ENCODE measurements at places on chromosomes 2 and 18.
A peak's percentile ranks its signal among the peaks of the same experiment; 100 is the strongest.

- peak; percentile 92 for DNase-seq
These were observed 421 bp upstream of the RNU4ATAC start for GRCh38 chr2:121530212-121530705.

GRCh38 chr18:77524909-77525308, 275.3 kb downstream of the GALR1 start:
- DNase-seq, result no peak

- DNase-seq, result no peak
These were observed 172.1 kb downstream of the VAPA start for GRCh38 chr18:10085876-10086275.

GRCh38 chr2:172109256-172109987, 6.7 kb upstream of the DLX2 start:
- DNase-seq, result no peak

DNA sequence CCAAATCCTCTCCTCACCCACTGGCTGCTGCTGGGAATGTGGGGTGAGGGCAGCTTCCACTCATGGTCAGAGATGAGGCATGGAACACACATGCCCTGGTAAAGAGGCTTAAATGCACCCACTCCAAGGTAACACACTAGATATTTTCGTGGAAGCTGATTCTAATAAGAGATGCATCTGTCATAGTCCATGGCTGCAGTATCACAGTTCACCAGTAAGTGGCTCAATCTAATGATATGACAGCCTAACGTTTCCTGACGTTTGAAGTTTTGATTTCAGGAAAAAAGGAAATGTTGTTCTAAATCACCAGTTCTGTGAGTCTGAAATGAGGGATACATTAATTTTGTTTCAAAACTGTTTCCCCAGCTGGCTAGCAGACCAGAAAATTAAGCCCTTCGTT, 38.2 kb downstream of the LCT start:
- DNase-seq, result peak; percentile 40

DNA sequence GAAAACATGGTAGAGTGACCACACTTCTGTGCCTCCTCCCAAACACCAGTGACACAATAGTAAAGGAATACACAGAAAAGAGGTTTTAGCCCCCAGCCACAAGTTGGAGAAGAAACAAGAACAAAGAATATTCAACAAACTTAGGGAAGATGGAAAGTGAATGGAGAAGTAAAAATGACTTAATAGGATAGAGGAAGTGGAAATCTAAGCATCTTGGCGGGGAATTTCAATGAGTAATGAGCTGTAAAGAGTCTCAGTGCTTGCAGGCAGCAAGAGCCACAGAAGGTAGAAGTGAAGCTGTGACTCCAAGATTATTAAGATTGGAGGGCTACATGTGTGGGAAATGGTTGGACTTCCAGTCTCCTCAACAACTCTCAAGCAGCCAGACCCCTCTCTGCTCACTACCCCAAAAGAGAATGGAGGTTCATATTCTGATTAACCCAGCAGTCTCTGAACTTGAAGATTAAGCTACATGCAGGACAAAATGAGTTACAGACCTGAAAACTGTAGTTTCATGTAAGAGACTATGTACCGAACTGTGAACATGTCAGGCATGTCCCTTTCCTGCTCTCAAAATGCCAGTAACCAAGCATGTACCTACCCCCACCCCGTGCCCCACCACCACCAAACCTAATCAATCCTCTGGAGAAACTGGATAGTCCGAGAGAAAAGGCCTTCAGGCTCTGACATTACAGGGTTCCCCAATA, 16.9 kb upstream of the HNRNPLL start:
- peak; percentile 98 for DNase-seq

DNA sequence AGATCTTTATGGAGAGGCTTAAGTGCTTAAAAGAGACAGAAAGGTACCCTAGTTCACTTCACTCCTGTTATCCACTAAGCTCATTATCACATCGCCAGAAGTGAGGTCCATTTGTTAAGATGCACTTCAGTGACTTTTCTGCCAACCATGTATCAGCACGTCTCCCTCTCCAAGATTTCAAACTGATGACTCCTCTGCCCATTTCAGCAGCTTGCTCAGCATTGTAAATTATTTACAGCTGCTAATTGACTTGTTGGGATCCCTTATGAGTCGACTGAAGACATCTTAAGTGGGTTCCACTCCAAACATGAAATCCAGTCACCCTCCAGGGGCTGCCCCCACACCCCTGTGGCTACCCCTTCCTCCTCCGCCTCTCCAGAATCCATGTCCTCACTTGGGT, 37.3 kb downstream of the DIPK1C start:
- DNase-seq, result no peak

- DNase-seq, result no peak
These were observed 883.3 kb downstream of the CNTNAP5 start for GRCh38 chr2:124908411-124908810.

DNA sequence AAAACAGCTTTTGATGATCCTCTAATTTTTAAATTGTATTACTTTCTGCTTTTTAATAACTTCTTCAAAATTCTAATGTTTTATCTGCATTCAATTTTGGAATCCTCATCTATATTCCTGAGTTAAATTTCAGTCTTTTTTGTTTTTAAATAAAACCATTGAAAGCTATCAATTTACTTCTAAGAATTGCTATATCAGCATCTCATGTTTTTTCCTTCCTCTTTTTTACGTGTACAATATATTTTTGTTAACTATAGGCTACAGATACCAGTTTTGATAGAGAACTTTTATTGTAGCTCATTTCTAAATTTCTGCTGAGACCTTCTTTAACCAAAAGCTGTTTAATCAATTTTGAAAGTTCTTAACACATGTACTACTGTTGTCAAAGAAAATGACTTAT, 84.5 kb downstream of the SS18 start:
- no peak for DNase-seq

DNA sequence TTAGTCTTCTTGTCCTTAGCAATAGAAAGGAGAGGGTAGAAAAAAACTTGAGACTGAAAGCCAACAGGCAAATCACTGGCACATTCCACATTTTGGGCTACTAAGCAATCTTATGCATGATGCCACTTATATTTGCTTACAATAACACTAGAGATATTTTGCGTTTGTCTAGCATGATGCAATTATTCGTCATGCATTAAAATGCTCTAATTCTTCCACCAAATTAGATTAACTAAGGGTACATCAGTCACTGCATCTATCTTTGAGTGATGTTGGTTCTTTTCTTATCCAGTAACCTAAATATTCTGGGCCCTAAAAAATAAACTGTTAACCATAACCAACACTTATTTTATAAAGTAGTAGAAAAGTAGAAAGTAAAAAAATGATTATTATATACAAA, 1311.7 kb upstream of the CDH2 start:
- no peak for DNase-seq

GRCh38 chr18:46888965-46889364, 28.3 kb downstream of the PIAS2 start:
- DNase-seq, result no peak

DNA sequence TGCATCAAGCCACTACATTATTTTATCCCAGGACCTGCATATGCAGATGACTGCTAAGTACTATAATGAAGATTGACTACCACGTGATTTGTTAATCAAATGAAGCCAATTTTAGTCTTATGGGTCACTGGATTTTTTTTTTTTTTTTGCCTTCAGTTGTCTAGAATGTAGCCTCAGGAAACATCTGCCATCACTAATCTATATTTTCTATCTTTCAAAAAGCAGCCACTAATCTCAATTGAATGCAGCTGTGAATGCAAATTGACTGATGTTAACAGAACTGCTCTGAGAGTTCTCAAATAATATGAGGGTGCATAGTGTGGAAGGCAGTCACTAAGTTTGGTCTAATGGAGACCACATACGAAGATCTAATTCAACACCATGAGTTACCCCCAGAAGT, 106.3 kb downstream of the ABCA12 start:
- no peak for DNase-seq

DNA sequence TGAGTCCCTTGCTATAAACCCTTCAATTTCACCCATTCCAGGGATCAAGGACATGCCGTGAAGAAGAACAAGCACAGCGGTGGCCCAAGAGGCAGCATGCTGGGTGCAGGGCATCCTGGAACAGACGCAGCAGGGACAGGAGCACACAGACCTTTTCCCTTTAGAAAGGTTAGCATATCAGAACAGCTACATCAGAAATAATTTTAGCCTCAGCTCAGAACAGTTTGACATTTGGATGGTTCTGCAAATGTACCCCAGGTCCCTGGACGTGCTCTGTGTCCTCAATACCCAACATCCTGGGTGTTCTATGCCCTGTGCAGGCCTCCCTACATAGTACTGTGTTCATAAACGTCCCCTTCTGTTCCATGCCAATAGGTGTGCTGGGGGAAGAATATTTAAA, 80.4 kb downstream of the MYOM1 start:
- no peak for DNase-seq

GRCh38 chr18:76493213-76494161, 1.6 kb downstream of the ZNF516 start:
- DNase-seq, result peak; percentile 60

- no peak for DNase-seq
These were observed 23.7 kb downstream of the LBH start for GRCh38 chr2:30255026-30255425.

DNA sequence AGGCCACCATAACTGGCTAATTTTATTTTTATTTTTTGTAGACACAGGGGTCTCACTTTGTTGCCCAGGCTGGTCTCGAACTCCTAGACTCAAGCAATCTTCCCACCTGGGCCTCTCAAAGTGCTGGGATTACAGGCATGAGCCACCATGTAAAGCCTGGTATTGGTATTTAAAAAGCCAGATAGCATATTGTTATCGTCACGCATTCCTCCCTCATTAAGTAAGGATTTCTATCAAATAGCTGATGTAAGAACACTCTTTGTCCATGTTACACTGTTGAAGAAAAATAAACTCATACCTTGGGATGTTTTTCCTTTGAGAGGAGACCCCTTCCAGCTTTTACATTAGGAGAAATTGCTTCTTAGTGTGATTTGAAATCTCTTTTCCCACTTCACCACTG, 39.2 kb upstream of the DARS1 start:
- DNase-seq, result no peak

GRCh38 chr2:189485146-189485545, 43.9 kb downstream of the WDR75 start:
- DNase-seq, result peak; percentile 11

GRCh38 chr2:18503376-18504228, 56.9 kb downstream of the RDH14 start:
- no peak for DNase-seq

All from suppressor macrophage treated with lipopolysaccharide for 1 hour (primary cell).